ENCODE measurements at places on chromosomes 2 and 18.

DNA sequence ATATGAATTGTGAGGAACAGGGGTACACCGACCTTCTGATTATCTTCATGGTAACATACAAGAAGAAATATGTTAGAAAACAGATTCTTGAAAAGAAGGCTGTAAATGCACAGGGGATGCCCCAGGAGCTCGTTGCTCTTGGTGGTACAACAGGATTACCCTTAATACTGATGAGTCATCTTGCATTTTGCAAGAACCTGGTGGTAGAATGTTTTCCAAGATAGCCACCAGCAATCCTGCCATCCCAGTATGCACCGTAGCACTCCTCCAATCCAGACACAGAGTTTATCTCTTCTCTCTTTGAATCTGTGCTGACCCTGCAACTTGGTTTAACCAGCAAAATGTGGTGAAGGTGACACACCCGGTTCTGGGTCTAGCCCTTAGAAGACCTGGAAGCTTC lies 238.3 kb downstream of the EN1 start:
- DNase-seq: no peak

- no peak for DNase-seq
Measured at GRCh38 chr2:8059794-8060193, 622.1 kb upstream of the ID2 start.

DNA sequence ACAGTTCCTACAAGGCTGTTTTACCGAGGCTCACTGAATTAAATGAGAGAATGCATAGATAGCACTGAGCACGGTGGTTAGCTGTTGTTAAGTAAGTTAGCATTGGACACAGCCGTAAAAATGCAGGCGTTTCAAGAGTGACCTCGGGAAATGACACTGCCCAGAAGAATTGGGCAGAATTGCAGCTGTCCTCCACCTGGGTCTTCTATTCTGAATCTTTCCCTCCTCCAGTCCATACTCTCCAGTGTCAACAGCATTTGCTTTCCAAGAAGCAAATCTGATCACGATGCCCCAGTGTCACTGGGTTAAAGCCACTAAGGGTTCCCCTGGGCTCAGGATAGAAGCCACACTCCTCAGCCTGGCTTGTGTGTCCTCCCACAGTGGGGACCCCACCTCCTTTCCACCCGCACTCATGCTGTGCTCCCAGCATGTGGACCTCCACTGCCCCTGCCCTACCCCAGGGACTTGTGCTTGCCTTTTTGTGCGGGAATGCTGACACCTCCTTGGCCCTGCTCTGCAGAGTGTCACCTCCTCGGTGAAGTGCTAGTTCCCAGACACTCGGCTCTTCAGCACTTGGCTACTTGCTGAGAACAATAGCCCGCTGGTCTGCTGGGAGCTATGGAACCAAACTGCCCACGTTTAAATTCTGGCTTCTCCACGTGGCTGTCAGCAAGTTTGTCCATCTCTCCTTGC lies 135.0 kb downstream of the ANTXR1 start:
- no peak for DNase-seq

DNA sequence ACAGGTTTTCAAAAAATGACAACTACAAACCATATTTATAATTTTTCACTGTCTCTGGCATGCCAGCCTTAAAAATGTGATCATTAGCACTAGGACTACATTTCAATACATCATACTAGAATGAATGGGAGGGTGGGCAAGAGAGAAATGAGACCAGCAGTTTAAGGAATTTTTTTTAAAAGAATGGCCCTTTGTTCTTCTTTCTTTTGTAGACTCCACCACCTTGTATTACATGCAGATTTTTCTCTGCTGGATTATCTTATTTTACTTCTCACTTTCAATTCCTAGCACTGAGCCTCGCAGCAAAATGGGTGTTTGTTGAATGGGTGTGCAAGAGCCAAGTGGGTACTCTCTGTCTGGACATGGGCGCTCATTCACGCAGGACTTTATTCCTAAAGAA lies 39.9 kb downstream of the FRZB start:
- no peak for DNase-seq

DNA sequence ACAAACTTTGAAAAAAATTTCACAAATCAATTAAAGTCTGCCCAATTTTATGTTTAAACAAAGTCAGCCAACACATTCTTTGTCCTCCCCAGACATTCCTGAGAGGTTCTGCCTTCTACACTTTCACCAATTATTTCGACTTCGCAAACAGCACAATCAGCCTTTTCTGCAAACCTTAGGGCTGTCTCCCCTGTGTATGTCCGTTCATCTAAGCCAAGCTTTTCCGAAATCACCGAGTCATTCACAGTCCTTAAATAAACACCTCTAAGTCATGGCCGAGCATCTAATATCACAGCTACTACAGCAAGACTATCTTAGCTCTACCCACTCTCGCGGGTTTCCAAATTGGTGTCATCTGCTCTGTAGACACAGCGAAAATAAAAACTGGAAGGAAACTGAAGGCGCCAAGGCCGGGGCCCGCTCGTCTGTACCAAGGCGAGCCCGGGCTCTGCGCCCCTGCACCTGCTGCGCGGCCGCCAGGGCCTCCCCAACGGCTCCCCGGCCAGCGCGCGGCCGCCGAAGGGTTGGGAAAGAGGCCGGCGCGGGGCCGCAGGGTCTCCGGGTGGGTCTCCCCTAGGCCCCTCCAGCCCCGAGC lies 730 bp downstream of the ODC1 start:
- no peak for DNase-seq

DNA sequence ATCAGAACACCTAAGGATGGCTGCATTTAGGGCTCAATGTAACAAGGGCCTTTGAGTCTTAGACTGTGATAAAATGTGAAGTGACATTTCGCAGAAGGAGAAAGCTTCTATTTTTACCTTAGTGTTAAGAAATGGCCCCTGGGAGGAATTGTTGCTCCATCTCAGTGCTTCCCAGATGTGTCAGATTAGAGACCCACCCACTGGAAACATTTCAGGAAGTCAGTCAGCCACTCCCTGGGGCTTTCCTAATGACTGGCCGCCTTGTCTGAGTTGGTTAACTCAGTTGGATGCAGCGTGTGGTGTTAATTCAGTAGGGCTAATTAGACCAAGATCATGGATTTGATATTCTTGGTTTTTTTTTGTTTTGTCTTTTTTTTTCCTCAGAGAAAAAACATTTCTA lies 355.9 kb downstream of the PIK3C3 start:
- DNase-seq: no peak

GRCh38 chr2:217471319-217471718 lies 531.5 kb downstream of the TNS1 start:
- DNase-seq: no peak

DNA sequence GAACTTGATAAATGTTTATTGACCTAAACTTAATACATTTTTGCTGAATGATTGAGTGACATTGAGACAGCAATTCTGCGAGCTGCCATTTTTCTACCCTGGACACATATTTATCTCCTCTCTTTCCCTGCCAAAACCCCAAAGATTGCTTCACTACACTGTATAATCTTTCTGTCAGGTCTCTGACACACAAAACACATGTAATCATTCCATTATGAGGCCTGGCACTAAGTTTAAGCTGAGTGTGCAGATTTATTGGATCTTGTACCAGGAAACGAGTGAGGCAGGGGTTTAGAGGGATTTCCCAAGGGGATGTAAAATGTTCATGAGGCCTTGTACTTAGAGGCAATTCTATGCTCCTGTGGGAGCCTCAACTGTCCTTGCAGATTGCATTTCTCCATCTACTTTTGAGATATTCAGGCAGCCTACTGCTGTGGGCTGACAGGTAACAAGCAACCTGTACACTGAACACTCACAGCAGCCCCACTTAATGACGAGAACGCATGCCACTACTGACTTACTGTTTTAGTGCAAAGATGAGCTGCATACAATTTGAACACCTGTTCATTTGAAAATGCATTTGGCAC lies 13.7 kb upstream of the OSR1 start:
- DNase-seq: no peak

DNA sequence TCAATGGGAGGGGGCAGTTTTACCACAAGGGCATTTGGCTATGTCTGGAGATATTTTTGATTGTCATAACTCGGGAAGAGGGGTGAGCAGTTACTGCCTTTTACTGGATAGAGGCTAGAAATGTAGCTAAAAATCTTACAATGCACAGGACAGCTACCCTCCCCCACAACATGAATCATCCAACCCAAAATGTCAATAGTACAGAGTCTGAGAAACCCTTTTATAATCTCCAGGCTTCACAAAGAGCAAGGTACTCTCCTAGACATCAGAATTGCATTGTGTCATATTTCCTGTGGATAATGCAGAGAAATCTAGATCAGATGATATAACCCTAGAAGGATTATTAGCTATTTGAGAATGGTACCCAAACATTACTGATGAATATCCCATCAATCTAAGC lies 277.1 kb upstream of the NRP2 start:
- DNase-seq: no peak

DNA sequence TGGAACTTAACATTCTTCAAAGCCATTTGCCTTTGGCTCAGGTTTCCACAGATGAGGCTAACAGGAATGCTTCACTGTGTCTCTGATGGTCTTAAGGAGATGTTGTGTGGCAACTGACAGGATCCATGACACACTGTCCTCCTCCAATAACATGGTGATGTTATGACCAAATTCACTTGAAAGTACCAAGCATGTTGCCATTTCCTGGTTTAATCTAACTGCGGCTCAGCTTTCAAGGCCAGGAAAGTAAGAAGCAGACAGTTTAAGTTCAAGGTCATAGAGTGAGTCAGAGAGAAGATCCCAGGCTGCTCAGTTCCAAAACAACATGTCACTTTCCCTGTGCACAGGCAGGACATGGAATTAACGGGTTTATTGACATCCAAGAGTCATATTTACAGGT lies 513.6 kb downstream of the STK39 start:
- no peak for DNase-seq

DNA sequence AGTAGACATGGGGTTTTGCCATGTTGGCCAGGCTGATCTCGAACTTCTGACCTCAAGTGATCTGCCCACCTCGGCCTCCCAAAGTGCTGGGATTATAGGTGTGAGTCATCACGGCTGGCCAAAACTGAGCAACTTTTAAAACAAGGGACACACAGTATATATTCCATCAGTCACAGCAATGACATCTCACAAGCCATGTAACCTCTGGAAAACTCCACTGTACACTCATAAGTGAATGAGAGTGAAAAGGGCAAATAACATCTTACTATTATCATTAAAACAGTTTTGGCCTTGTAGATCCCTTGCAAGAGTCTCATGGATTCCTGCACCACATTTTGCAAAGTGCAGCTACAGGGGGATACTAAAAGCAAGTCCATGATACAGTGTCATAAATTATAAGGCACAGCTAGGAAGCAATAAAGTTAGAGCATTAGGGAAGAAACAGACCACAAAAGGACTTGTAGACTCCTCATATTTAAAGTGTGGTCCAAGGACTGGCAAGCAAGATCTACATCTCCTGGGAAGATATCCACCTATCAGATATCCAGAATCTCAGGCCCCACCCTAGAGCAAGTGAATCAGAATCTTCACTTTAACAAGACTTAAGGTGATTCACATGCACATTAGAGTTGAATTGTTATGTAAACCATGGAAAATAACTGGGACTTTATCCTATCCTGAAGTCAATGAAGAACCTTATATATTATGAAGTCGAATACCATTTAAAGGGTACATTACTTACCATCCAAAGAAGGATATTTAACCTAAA lies 5.7 kb downstream of the SMC6 start:
- DNase-seq: no peak

- no peak for DNase-seq
Measured at GRCh38 chr2:216974321-216975302, 114.7 kb upstream of the TNP1 start.
